ENCODE measurements at places on chromosomes 7 and 10.

DNA sequence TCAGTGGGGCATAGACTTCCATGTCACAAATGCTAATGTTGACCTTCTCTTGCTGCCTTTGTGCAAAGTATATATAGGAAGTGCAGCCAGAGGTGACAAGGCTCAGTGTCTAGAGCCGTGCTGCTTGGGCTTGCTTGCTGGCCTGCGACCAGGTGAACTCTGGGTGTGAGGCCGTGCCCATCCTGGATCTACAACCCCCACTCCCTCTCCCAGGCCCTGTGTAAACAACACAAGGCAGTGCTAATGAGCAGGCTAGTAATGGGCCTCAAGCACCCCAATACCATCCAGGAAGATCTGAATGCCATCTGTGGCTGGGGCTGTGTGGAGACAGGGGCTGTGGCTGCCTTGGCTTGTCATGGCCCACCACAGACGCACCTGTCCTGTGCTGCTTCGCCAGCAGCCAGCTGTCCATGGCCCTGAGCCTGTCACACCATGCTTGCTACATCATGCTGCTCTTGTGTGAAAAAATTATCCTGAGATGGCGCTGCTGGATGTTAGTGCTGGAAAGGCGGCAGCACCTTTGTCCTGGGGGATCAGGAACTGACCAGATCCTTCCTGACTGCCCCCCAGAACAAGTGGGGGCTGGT lies 107.6 kb upstream of the ZNF92 start:
- DNase-seq: no peak

GRCh38 chr7:99607548-99607947 lies 9.2 kb upstream of the ZSCAN25 start:
- no peak for DNase-seq

- DNase-seq: no peak
Measured at GRCh38 chr10:129622736-129623135, 155.7 kb downstream of the MGMT start.

DNA sequence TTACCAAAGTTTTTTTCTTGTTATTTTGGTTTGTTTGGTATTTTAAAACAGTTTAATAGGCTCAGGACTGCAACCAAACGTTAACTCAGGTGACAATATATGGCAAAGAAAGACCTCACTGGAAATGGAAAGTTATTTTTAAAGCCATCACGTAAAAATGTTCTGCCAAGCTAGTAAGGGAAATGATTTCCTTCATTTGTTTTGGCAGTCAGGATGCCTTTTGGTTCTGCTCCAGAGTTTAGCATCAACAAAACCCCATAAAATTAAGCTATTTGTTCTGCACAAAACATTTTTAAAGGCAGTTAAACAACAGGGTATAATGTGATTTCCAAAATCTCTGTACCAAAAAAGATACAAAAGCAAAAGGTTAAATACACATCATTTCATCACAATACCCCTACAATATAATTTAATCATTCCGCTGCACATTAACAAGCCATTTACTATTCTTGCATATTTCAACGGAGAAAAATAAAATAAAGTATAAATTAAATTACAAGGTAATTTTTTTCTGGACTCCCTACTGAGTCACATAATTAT lies 172.4 kb downstream of the SEMA3E start:
- peak; percentile 15 for DNase-seq

DNA sequence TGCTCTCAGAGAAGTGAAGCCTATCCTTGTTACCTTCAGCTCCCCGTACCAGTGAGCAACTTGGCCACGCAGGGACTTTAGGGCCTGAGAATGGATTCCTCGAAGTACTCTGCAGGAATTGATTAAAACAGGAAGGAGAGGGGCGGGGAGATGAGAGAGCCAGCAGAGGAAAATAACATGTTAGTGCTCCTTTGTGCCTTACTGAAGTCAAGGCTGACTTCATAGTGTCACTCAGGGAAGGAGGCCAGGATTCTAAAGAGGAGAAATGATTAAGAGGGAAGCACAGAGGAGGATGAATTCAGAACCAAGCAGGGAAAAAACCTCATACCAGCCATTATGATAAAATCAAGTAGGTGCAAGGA lies 195.6 kb upstream of the RHOBTB1 start:
- DNase-seq: no peak

DNA sequence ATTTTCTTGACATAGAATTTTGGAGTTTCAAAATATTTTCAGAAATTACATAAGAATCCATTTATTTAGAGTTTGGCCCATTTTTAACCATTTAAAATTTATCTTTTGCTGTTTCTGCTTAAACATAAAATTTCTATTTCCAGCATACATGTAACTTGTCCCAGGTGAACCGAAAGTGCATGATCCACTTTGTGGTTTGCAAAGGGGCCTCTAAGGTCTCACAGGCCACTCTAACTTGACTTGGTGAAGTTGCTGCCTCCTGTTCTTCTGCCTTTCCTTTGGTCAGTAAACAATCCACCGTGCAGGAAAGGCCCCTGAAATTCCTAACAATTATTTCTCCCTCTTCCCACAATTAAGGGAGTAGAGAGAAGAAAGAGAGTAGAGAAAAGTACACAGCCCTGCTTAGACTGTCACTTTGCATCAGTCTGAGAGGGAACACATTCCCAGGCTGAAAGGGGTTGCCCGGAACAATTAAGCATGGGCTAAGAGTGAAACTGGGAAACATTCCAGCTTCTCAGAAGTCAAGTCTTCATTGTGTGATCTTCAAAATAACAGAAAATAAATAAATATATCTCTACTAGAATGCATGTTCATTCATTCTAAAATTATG lies 79.5 kb upstream of the SEMA3A start:
- DNase-seq: no peak

DNA sequence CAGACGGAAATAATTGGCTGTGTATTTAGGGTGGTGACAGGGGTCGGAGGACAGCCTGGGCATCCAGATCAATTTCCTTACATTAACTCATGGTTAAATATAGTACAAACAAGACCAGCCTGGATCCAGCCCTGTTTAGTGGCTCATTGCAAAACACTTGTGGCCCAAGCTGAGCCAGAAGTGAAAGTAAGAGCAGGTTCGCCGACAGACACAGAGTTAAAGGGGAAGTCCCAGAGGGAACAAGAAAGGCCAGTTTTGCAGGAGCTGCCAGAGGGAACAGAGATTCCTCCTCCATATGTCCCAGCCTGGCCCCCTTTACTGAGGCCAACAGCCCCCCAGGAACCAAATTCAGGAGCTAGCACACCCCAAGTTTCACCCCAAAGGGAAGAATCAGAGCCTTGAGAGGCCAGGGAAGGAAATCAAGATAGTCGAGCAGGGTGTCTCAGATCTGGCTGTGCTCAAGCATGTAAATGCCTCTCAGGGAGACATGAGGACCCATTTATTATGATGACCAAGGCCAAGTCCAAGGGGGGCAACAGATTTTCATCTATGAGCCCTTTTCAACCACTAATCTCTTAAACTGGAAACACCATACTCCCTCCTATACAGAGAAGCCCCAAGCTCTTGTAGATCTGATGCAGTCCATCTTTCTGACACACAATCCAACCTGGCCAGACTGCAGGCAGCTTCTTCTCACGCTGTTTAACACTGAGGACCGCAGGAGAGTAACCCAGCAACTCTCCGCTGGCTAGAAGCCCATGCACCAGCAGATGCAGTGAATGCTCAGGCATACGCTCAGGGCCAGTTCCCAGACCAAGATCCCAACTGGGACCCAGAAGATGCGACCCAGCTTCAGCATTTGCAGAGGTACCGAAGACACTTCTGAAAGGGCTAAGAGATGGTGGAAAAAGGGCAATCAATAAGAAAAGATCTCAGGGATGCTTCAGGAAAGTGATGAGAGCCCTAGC lies 15.9 kb upstream of the ADCK2 start:
- no peak for DNase-seq

DNA sequence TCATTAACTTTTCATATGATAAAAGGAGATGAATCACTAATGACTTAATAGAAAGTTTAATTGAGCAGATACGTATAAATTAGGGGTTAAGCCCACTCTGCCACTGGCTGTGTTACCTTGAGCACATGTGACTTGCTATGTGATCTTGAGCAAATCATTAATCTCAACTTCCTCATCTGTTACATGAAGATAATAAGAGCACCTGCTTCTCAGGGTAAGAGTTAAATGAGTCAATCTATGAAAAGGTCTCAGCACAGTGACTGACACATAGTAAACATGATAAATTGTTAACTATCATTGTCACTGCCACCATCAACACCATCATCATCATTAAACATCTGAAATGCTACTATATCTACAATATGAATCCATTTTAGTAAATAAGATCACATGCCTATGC lies 110.8 kb downstream of the TPK1 start:
- DNase-seq: no peak
